Retinal pigment epithelial cell (primary cell): ENCODE measurements at places on chromosomes 12 and 14.

- no peak for DNase-seq
Observed at GRCh38 chr14:36967892-36968555, 204.4 kb downstream of the SLC25A21 start.

GRCh38 chr12:53219956-53220693 lies 11.9 kb downstream of the RARG start:
- no peak for DNase-seq

- DNase-seq: no peak
Observed at GRCh38 chr14:91614187-91614586, 104.1 kb upstream of the PPP4R3A start.

DNA sequence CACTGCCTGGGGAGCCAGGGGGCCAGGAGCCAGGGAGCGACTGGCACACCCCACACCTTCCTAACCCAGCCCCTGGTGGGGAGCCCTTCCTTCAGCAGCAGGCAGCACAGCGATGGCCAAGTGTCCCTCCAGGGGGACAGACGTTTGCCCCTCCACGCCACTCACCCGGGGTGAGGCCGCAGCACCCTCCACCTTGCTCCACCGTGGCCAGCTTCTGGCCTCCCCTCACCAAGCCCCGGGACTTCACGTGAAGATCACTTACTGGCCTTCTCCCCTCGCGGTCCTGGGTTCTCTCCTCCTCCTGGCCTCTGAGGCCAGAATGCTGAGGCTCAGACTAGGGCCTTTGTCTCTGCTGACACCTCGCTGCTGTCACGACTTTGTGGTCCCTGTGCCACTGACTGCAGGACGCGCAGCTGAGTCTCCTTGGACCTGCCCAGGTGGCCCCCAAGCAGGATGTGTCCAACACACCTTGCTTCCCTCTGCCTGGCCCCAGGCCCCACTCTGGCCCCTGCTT lies 3.5 kb upstream of the ASPG start:
- no peak for DNase-seq

DNA sequence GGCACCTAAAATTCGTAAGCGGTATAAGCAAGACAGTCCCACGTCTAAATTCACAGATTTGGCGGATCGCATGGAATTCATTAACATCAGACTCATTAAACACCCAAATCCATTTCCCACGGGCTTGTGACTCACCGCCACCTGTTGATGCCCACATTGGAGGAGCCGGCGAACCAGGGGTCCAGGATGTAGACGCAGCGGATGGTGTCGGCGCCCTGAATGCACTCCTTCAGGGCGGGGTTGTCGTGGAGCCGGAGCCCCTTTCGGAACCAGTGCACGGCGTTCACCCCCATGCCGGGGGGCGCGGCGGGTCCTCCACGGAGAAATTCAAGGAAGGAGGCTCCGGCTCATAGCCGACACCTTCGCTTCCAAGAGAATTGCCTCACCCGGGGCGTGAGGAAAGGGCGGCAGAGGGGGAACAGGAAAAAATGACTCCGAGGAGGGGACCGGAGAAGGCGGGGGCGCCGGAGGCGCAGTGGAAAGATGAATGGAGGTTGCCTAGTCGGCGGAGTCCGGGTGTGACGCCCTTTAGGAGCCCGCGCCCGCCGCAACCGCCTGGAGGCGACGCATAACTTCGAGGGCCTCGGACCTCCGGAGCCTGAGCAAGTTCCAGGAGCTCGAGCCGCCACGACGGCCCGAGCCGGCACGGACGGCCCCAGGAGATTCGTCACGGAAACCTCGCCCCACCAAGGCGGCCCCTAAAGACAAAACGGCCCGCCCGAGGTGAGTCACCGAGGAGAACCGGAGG lies 506 bp downstream of the CRY1 start:
- no peak for DNase-seq

DNA sequence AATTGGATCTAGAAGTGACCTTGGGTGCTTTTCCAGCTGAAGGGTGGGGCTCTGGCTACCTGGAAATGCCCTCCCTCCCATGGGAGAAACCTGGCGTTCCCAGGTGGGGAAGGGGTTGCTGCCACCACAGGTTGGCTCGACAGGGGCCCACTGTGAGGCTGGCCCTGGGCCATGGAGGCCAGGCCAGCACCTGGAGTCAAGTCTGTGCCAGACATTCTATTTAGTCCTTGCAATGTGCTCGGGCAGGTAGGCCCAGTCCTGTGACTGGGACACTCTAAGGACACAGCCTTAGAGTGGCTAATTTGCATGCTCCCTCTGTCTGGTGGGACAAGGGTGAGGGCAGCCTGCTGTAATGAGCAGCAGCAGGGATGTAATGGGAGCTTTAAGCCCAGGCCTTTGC lies 11.9 kb downstream of the VRTN start:
- no peak for DNase-seq

- no peak for DNase-seq
Observed at GRCh38 chr12:38120438-38120837, 196.1 kb upstream of the ALG10B start.

GRCh38 chr12:40261937-40262336 lies 37.1 kb downstream of the LRRK2 start:
- no peak for DNase-seq

GRCh38 chr12:16243487-16244412 lies 33.7 kb downstream of the SLC15A5 start:
- no peak for DNase-seq

DNA sequence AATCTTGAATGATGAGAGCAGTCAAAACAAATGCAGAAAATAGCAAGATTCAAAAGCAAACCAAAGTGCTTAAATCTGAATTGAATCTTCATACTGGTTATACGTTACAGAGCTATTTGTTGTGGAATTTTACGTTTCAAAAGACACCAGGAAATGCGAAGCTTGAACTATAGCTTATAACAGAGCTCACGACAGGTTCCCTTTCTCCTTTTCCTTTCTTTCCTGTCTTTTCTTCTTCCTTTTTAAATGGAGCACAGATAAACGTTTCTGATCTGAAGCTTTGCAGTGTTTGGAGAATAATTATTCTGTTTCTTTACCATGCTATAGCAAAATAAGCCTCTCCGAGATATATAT lies 492.6 kb upstream of the GARIN6 start:
- DNase-seq: no peak

DNA sequence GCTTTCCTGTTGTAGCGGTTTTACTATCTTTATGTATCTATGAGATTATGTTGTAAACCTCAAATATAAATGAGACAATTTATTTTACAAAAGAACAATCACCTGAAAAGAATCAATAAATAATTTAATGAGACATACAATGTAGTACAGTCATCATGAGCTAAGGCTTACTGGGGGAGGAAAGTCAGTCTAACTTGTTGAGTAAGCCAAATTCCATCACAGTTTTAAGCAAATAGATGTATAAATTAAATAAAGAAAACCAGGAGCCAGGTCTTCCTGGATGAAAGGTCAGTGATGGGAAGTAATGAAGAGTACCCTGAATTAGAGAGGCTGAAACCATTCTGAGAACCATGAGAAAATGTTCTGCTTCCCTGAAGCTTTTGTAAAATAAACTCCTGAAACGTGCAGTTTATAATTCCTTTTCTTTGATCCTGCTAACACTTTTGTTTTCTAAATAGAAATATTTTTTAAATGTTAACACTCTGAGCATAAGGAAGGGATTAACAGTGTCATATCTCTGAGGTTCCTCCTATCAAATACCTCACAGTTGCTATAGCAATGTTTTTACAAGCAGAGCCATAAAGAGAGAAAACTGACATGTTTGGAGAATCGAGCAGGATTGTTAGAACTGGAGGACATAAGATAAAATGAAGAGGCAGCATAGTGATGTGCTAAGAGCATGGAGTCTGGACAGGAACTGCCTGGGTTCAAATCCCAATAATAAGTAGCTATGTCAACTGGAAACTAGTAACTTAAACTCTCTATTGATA lies 444.9 kb upstream of the FOXG1 start:
- no peak for DNase-seq

- no peak for DNase-seq
Observed at GRCh38 chr12:27499377-27499776, 24.6 kb upstream of the PPFIBP1 start.

DNA sequence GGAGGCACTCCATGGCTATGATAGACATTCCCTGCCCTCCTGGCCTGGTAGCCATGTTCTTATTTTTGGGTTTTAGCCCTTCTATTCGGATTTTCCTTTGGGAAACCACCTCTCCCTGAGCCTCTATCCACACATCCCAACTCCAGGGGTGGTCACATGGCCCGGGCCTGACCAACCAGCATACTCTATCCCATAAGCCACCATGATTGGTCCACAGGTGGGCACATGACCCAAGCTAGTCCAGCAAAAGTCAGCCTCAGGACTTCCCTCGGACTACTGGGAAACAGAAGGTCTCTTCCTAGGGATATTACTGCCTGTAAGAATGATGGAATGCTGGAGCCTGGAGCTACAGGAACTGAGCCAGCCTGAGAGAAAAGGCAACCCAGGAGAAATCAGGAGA lies 12.5 kb downstream of the PRIMA1 start:
- no peak for DNase-seq

- no peak for DNase-seq
Observed at GRCh38 chr14:38705220-38705619, 397.8 kb downstream of the SEC23A start.

DNA sequence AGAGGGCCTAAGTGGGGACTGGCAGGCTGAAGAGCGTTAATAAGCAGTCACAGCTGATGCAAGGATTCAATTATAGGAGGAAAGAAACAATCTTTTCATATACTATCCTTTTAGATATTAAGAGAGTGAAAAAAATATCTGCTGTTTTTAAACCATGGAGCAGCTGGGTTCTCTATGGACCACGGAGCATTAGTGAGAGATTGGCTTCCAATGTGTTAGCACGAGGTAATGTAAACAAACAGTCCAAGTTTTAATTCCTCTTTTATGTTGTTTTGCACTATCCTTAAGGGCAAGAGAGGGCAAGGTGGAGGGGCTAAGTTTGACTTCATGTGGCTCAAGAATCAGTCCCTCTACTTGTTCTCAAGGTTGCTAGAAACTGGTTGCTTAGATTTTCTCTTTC lies 30.9 kb downstream of the CDKN1B start:
- DNase-seq: no peak

DNA sequence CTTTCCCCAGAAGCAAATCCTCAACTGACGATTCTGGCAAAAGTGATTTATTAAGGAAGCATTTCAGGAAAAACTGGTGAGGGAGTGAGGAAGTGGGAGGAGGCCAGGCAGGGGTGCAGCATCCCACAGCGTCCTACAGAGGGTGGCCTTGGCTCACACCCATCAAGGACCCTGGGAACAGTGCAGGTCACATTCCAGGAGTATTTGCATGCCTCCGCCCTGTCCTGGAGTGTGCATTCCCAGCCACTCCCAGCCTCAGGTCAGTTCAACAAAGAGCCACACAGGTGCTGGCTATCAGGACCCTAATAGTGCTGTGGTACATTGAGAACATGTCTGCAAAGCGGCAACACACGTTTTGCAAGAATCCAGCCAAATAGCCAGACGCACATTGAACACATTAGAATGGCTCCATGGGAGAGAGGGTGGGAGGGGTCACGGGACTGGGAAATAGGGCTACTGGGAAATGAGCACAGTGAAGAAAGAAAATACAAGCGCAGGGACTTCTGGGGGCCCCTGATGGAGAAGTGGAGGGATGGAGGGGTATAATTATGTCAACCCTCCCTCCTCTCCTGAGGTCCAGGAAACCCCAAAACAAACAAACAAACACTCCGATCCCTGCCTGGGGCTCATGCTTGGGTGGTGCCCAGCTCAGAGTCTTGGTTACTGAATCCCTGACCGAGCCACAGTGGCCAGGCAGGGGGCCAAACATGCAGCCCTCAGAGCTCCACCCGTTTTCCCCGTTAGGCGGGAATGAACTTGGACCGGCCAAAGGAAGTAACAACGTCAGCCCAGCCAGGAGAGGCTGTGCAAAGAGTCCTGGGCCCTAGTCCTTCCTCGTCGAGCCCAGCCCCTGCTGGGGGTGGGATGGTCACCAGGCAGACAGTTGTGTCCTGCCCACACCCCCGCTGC lies 36.5 kb downstream of the CMKLR1 start:
- DNase-seq: no peak

DNA sequence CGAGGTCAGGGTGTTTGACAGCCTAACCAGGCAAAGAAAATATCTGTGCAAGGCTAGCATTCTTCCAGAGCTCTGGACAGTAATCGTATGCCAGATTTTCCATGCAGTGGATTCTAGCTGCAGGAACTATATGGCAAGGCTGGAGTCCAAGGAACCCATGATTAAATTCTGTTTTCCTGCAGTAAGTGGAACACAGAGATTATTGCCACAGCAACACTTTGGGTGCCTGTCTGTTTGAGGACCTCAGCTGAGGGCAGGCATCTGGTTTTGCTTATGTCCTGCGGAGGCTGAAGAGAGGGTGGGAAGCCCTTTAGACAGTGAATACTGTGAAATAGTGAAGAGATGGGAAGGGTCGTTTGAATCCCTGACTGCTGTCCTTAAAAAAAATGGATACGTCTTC lies 104.4 kb downstream of the DAD1 start:
- no peak for DNase-seq

- DNase-seq: no peak
Observed at GRCh38 chr14:25750436-25750835, 700.5 kb upstream of the STXBP6 start.

GRCh38 chr14:71324767-71325272 lies 417.6 kb downstream of the PCNX1 start:
- no peak for DNase-seq

- no peak for DNase-seq
Observed at GRCh38 chr12:90079529-90080210, 371.0 kb upstream of the ATP2B1 start.

GRCh38 chr12:4444031-4444430 lies 1.6 kb downstream of the FGF6 start:
- DNase-seq: no peak

DNA sequence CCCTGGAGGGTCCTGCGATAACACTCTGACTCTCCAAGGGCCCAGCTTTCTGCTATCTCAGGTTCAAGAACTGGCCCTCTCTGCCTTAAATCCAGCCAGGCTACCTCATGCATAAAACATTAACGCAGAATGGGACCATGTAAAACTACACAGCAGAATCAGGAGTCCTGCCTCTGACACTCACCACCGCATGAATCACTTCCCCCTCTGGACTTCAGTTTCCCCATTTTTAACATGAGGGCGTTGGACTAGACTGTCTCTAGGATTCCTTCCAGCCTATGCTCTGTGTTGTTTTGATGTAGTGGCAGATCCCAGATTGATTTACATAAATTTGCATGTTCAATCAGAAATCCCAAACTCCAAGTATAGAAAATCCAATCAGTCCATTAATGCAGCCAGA lies 3.3 kb downstream of the NCKAP5L start:
- no peak for DNase-seq

DNA sequence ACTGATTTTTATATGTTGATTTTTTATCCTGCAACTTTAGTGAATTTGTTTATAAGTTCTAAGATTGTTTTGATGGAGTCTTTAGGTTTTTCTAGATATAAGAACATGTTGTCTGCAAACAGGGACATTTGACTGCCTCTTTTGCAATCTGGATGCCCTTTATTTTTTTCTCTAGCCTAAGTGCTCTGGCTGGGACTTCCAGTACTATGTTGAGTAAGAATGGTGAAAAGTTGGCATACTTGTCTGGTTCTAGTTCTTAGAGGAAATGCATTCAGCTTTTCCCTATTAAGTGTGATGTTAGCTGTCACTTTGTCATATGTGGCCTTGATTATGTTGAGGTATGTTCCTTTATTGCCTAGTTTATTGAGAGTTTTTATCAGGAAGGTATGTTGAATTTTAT lies 68.1 kb downstream of the ERC1 start:
- no peak for DNase-seq

- peak; percentile 13 for DNase-seq
Observed at GRCh38 chr14:67457782-67458181, 30.7 kb downstream of the TMEM229B start.

- DNase-seq: no peak
Observed at GRCh38 chr12:50666023-50666422, 97.9 kb upstream of the ATF1 start.

- no peak for DNase-seq
Observed at GRCh38 chr14:100374876-100375265, 51.7 kb downstream of the SLC25A47 start.
